ENCODE measurements at places on chromosomes 2 and 18.

DNA sequence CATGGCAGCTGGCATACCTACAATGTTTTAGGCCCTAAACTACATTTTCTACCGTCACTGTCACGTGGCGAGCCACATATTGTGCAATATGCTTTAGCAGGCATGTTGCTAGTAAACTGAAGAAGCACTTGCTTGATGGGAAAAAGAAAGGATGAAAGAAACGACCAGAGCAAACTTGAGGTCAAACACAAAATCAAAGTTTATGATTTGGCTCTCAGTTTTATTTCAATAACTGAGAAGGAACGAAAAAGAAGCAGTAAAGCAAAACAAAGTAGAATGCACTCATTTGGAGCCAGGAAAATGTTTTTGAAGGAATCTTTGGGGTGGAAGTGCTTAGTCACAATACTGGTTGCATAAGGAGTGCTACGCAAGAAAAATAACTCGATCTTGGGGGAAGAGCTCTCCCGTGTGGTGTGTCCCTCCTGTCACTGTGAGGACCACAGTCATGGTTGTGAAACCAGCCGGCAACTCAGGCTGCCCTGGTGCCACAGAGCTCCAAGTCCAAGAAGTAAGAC is 349.8 kb downstream of the RBM43 start:
- H3K27me3 ChIP-seq, result no peaks in the 10 kb centered on the region

DNA sequence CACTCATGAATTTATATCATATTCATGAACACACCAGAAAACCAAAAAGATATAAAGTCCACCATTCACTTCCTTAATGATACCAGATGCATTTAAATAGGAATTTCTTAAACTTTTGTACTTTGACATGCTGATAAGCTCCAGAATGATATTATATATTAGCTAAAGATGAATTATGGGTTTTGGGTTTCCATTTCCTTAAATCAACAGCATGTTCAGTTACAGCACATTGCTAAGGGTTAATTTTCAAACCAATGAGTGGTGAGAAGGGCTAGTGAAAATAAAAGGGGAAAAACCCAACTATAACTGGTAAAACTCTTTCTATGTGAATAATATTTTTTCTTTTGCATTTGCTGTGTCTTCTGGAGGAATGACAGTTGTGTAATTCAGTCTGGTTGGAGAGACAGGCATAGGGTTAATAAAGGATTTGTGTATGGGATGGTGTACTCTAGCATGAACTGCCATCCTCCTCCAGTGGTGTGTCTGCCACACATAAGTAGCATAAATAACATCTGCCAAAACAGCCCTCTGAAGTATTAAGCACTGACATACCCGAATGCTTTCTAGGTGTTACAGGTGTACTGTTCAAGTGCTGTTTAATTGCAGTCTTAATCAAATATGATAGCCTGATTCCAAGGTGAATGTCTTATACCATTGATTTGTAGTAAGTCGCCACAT is 19.3 kb upstream of the CPS1 start:
- no peak for DNase-seq
- H3K27ac ChIP-seq, result no peak overlapping the region
- no peaks in the 10 kb centered on the region for H3K36me3 ChIP-seq
- H3K4me3 ChIP-seq, result no peak overlapping the region
- no peaks in the 10 kb centered on the region for H3K4me1 ChIP-seq
- H3K27me3 ChIP-seq, result no peaks in the 10 kb centered on the region

GRCh38 chr2:108943751-108944150 is 45.3 kb downstream of the EDAR start:
- H3K27me3 ChIP-seq, result no peaks in the 10 kb centered on the region
- H3K36me3 ChIP-seq, result no peaks in the 10 kb centered on the region
- no peak overlapping the region for H3K27ac ChIP-seq
- no peak overlapping the region for H3K4me3 ChIP-seq

GRCh38 chr2:2014251-2014771 is 270.0 kb upstream of the PXDN start:
- H3K4me3 ChIP-seq, result no peak overlapping the region
- no peaks in the 10 kb centered on the region for H3K27me3 ChIP-seq

- peaks cover 35% of the 10 kb centered on the region for H3K27me3 ChIP-seq
- no peak overlapping the region for H3K4me3 ChIP-seq
- peaks cover 2% of the 10 kb centered on the region for H3K4me1 ChIP-seq
- no peaks in the 10 kb centered on the region for H3K36me3 ChIP-seq
- DNase-seq, result no peak
Measured at GRCh38 chr18:48193521-48194492, 215.4 kb downstream of the ZBTB7C start.

- no peak overlapping the region for H3K4me3 ChIP-seq
- H3K36me3 ChIP-seq, result no peaks in the 10 kb centered on the region
- no peaks in the 10 kb centered on the region for H3K27me3 ChIP-seq
- no peak for DNase-seq
Measured at GRCh38 chr18:2108591-2108990, 462.7 kb downstream of the METTL4 start.

DNA sequence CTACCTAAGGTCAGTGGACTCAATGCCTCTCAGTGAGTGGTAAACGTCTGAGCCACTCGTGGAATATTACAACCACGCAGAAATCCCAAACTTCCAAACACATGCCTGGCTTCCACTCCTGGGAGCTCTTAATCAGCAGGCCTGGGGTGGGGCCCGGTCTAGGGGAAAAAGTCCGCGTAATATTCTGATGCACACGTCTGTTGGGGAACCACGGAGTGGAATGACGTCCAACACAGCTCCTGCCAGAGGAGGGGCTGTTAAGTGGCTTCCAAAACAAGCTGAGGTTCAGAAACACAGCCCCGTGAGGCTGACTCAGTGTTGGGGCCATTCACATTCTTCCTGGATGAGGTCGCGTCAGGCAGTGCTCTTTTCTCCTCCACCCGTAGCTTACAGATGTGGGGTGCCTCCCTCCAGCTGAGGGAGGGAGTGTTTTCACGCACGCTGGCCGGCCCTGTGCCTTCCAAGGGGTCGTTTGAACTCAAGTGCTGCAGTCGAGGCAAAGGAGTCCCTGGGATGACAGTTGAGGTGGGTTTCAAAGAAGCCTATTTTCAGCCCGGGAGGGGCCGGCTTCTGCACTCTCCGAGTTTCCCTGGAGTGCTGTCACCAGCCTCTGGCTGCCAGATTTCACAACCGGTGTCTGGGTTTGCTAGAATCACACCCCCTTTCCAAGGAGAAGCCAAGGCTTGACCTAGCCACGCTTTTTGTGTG is 73.1 kb downstream of the ACKR3 start:
- DNase-seq, result no peak
- H3K27ac ChIP-seq, result no peak overlapping the region

DNA sequence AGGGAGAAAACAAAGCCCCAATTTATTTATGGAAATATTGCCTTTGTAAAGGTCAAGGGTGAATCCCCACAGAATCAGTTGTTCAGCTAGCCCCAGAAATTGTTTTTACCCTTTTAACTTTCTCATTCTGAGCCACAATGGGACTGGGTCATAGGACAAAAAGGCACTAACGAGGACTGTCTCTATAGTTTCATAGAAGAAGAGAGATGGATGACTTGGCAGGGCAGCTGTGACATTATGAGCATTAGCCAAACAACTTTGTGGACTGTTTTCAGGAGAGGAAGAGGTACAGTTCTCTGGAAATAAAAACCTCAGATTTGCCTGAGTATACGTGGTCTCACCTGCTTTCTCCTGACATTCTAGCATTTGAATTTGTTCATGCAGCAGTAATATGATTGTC is 1155.8 kb upstream of the CHAC2 start:
- H3K27ac ChIP-seq, result no peak overlapping the region
- DNase-seq, result no peak
- H3K4me3 ChIP-seq, result no peak overlapping the region
- no peaks in the 10 kb centered on the region for H3K27me3 ChIP-seq

DNA sequence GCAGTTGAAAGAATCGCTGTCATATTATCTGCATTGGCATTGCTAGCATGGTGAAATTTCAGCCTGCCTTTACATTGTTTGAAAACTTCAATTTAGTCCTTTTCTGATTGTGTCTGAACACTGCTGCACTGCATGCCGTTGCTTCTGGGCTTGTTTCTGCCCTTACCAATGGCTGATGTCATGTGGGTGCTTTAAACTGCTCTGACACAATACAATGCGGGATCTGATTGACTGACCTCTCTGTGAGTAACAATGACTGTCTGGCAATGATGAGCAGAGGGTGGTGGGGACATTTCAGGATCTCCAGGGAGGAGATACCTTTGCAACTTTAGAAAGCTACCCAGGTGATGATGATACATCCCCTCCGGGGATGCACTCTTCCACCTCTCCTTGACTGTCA is 119.5 kb upstream of the ZBTB14 start:
- no peak for DNase-seq
- peaks cover 3% of the 10 kb centered on the region for H3K27me3 ChIP-seq
- H3K4me3 ChIP-seq, result no peak overlapping the region
- no peaks in the 10 kb centered on the region for H3K36me3 ChIP-seq
- H3K4me1 ChIP-seq, result no peaks in the 10 kb centered on the region
- no peak overlapping the region for H3K27ac ChIP-seq

DNA sequence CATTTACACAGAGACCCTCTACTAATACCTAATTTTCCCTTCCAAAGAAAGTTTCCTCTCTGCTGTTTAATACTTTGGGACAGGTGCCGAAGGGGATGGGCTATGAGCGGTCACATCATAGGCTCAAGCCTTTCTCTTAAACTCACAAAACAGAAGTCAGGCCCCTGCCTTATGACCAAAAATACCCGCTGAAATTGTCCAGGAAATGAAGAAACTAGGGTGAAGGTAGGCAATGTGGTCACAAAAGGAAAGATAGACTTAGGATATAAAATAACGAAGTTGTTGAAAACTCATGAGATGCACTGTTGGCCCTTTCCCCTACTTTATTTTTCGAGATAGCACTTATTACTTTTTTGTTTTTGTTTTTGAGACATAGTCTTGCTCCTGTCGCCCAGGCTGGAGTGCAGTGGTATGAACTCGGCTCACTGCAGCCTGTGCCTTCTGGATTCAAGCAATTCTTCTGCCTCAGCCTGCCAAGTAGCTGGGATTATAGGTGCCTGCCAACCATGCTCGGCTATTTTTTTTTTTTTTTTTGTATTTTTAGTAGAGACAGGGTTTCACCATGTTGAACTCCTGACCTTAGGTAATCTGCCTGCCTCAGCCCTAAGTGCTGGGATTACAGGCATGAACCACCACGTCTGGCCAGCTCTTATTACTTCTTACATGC is 16.3 kb downstream of the SLC8A1 start:
- DNase-seq, result no peak
- H3K27me3 ChIP-seq, result peaks cover 4% of the 10 kb centered on the region
- no peak overlapping the region for H3K27ac ChIP-seq
- no peaks in the 10 kb centered on the region for H3K36me3 ChIP-seq

GRCh38 chr18:46322411-46322891 is 218.3 kb downstream of the HAUS1 start:
- H3K27me3 ChIP-seq, result no peaks in the 10 kb centered on the region
- H3K4me3 ChIP-seq, result no peak overlapping the region
- DNase-seq, result no peak
- no peak overlapping the region for H3K27ac ChIP-seq
- peaks cover 2% of the 10 kb centered on the region for H3K4me1 ChIP-seq

DNA sequence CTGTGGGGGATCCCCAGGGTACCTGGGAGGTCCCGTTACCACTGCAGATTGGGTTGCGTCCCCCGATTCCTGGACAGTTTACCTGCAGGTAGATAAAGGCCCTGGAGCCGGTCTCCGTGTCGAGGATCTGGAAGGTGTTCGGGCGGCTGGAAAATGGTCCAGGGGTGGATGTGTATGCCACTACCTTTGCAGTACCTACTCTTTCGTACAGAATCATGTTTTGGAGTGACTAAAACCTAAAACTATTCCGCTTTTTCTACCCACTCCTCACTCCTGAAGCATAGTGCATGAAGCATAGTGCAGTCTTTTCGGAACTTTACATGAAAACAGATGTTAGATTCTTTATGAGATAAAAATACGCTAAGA is 418 bp downstream of the WDR75 start:
- no peak for DNase-seq
- H3K27ac ChIP-seq, result peak overlapping the region; percentile 100
- H3K4me1 ChIP-seq, result peaks cover 15% of the 10 kb centered on the region

- H3K4me3 ChIP-seq, result no peak overlapping the region
- H3K36me3 ChIP-seq, result no peaks in the 10 kb centered on the region
- DNase-seq, result no peak
- no peaks in the 10 kb centered on the region for H3K27me3 ChIP-seq
Measured at GRCh38 chr18:3118195-3119010, 101.4 kb downstream of the MYOM1 start.

GRCh38 chr2:196925768-196926561 is 542 bp downstream of the PGAP1 start:
- H3K27me3 ChIP-seq, result no peaks in the 10 kb centered on the region
- H3K36me3 ChIP-seq, result peaks cover 17% of the 10 kb centered on the region
- H3K4me1 ChIP-seq, result peaks cover 37% of the 10 kb centered on the region
- peak overlapping the region; percentile 96 for H3K4me3 ChIP-seq
- peak; percentile 48 for DNase-seq

- H3K36me3 ChIP-seq, result no peaks in the 10 kb centered on the region
- H3K27ac ChIP-seq, result no peak overlapping the region
- H3K27me3 ChIP-seq, result no peaks in the 10 kb centered on the region
- no peaks in the 10 kb centered on the region for H3K4me1 ChIP-seq
- H3K4me3 ChIP-seq, result no peak overlapping the region
- DNase-seq, result no peak
Measured at GRCh38 chr2:155815851-155816250, 516.7 kb downstream of the NR4A2 start.

- no peak for DNase-seq
- no peaks in the 10 kb centered on the region for H3K27me3 ChIP-seq
- H3K36me3 ChIP-seq, result no peaks in the 10 kb centered on the region
- H3K27ac ChIP-seq, result no peak overlapping the region
- no peak overlapping the region for H3K4me3 ChIP-seq
Measured at GRCh38 chr2:22382479-22383169, 1002.4 kb upstream of the KLHL29 start.

GRCh38 chr2:81895620-81896250 is 1591.2 kb upstream of the LRRTM1 start:
- no peaks in the 10 kb centered on the region for H3K36me3 ChIP-seq
- no peak overlapping the region for H3K27ac ChIP-seq
- H3K4me1 ChIP-seq, result no peaks in the 10 kb centered on the region
- H3K27me3 ChIP-seq, result no peaks in the 10 kb centered on the region

- H3K36me3 ChIP-seq, result no peaks in the 10 kb centered on the region
- peaks cover 6% of the 10 kb centered on the region for H3K4me1 ChIP-seq
- no peaks in the 10 kb centered on the region for H3K27me3 ChIP-seq
Measured at GRCh38 chr2:37833423-37833822, 91.7 kb upstream of the RMDN2 start.

DNA sequence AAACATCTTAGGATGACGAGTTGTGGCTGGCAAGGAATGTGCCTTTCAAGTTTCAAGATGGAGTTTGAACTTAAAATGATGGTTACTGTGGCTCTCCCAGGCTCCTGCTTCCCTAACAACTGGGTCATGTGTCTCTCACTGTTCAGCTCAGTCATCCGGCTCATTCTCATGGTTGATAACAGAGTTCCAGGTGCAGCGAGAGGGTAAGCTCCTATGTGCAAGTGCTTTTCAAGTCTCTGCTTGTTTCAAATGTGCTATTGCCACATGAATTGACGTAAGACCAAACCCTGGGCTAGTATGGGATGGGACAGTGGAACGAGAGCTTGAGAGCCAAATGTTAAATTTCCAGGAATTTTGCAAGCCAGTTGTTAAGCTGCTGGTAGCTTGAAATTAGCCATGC is 19.5 kb upstream of the PUM2 start:
- H3K4me3 ChIP-seq, result no peak overlapping the region
- peaks cover 19% of the 10 kb centered on the region for H3K4me1 ChIP-seq
- no peak overlapping the region for H3K27ac ChIP-seq
- peaks cover 27% of the 10 kb centered on the region for H3K27me3 ChIP-seq

Measured in T-helper 2 cell treated with Interferon-gamma antibody and Interleukin-4, amounts not matched to agents 5 μg/mL and 100 μg/mL, for 36 hours (primary cell).